ENCODE measurements at places on chromosomes 3 and 15.

GRCh38 chr3:135237371-135238143, 442.5 kb downstream of the EPHB1 start:
- no peak for DNase-seq

DNA sequence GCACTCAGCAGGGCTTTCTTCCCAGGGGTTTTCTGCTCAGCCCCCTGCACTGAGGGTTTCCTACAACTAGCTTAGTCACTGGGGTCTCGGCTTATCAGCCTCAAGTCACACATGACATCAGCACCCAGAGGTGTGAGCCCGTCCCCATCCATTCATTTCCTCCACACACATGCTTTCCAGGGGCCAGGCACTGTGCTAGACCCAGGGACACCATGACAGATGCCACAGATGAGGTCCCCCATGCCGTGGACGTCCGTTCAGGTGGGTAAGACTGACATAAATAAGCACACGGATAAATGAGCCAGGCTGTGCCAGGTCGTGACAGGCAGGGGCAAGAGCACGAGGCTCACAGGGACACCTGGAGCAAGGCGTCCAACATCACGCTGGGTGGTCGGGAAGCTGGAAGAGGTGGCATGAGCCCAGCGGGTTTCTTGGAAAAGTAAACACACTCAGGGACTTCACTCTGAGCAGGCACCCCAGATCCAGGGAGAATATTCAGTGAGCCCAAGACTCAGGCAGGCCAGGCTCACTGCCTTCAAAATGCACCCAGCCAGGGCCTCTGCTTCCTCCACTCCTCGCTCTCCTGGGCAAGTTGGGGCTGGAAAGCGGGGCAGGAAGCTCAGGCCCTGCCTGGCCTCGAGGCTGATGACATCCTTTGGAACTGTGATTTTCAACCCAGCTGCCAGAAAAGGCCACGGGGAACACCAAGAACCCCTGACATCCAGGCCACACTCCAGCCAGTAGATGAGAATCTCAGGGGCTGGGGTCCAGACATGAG, 139.3 kb downstream of the CHSY1 start:
- DNase-seq = no peak

GRCh38 chr3:45516829-45517228, 77.7 kb upstream of the LIMD1 start:
- DNase-seq = peak; percentile 88

- DNase-seq = no peak
Measured at GRCh38 chr3:140902791-140903190, 38.8 kb upstream of the SLC25A36 start.

DNA sequence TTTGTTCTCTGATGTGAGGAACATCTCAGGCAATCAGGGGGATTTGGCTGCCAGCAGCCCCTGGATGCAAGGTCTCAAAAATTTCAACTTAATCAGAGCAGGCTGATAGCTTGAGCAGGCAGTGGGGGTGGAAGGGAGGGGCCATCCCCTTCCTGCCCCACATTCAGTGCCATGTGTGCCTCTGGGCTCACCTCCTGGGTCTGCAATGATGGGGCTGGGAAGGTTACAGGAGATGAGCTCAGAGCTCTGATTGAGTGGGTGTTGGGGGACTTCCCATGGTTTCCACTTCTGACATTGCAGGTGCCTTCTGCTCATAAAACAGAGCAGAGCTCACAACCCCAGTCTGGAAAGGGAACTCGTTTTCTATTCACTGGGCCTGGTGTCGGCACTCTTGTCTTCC, 37.0 kb downstream of the PARP16 start:
- no peak for DNase-seq

DNA sequence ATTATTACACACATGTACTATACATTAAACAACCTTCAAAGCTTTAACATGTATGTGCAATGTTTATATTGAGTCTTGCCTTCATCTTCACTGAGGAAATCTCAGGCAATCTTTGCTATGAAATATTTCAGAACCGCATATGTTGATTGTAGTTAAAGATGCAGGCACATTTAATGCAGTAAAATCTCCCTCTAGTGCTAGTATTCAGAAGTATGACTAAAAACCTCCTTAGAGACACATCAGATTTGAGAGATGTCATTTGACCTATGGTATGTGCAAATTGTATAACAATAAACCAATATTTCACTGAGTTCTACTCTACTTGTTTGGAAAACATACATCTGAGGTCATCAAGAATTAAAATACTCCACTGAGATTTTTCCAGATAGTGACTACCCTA, 123.8 kb upstream of the C15orf61 start:
- no peak for DNase-seq

- no peak for DNase-seq
Measured at GRCh38 chr3:166519443-166519842, 682.2 kb upstream of the BCHE start.

DNA sequence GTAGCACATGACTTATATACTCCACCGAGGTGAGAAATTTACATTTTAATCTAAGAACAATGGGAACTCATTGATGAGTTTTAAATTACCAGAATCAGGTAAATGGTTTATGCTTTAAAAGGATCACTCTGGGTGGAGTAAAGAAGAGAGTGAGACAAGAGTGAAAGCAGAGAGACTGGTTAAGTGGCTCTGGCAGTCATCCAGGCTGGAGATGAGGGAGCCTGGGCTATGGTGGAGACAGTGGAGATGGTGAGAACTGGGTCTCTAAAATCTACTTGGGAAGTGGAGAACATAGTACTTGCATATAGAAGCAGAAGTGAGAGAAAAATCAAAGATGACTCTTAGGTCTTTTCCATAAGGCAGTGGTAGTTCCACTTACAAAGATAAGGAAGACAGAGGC, 37.1 kb upstream of the SLC25A36 start:
- DNase-seq = no peak

DNA sequence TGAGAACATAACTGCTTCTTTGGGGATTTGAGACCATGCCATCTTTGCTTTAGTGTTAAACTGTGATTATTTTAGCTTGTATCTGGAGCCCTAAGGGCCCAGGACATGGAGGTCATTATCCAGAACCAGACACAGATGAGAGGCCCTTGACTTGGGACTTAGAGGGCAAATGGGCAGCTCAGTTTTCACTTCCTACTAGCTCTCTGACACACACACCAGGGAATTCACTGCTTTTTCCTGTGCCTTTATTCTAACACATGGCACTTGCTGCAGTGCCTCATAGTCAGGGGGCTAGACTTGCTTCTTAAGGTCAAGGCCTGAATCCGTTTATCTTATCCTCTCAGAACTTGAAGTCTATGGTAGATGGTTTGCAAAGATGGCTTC, 33.3 kb downstream of the AMOTL2 start:
- DNase-seq = no peak

DNA sequence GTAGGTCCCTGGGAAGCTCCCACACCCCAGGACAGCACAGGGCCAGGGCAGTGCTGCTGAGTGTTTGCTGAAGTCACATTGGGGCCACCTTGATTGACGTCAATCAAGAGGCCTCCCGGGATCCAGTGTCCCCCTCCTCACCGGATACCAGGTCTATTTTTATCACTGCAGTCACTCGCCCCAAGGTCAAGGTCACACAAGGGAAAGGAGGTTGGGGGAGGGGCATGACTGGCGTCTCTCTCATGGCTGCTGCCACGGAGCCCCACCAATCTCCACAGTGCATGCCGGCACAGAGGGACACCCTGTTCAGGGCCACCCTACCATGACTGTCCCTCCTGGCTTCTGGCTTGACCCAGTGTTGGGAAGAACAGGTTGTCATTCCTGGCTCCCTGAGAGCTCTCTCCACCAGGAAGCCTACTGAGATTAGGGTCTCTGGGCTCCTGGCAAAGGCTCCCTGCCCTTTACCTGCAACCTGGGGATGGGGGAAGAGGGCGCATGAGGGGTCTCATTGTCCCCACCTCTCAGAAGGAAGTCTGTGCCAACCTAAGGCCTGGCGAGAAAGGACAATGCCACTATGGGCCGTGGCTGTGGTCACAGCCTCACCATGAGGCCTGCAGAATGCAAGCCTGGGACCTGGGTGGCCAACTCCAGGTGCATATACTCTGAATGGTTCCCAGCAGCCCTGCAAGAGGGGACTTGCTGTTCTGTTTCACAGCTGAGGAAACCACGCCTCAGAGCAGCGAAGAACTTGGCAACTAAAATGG, 1.5 kb downstream of the MYL3 start:
- DNase-seq = no peak

- no peak for DNase-seq
Measured at GRCh38 chr3:124576565-124577493, 153.4 kb upstream of the UMPS start.

DNA sequence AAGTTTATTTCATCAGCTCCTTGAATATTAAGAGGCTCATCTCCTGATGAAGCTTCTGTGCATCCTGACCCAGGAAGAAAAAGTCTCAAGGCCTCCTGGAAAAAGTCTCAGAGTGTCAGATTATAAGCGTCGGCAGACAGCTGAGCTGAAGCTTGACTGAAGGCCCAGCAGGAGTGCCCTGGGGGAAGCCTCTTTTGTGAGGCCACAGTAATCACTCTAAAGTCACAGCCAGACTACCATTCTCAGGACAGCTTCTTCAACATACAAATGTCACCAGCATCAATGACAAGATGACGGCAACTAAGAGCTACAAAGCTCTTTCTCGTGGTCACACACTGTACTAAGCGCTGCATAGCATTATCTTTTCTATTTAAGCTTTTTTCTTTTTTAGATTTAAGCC, 72.7 kb upstream of the LRRN1 start:
- no peak for DNase-seq

- peak; percentile 61 for DNase-seq
Measured at GRCh38 chr3:126654571-126655383, at the start of gene TXNRD3. Gene TXNRD3, minus strand, starts transcription at chr3:126655124.

DNA sequence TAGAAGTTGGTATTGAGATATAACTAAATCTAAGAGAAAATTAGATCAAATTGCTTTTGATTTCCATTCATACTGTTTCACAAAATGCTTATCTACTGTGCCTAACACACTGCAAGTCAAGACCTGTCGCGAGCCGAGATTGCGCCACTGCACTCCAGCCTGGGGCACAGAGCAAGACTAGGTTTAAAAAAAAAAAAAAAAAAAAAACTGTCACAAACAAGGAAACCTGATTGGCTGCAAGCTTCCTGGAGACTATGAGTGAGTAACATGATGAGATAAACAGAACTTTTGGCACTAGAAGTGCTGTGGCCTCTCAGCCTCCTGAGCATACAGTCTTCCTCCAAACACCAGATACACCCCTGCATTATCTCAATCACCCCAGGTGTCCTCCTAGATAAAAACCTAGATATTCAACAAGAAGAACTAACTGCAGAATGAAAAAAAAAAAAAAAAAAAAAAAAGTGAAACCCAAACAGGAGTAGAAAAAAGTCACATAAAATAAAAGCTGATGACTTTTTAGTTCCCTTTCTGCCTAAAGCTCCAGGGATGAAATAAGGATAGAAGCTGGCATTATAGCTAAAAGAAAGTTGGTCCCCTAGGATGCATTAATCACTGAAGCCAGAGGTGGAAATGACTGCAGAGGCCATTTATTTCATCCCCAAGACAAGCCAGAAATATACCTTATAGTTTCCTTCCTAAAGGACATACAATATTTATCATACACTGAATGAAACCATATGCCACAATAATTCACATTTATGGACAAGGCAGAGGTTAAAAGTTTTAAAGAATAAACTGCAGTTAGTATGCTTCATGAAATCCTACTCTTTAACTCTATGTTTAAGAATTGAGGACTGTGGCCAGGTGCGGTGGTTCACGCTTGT, 82.4 kb downstream of the P3H2 start:
- DNase-seq = peak; percentile 57

GRCh38 chr3:111768571-111769100, 90.4 kb upstream of the PHLDB2 start:
- peak; percentile 94 for DNase-seq

DNA sequence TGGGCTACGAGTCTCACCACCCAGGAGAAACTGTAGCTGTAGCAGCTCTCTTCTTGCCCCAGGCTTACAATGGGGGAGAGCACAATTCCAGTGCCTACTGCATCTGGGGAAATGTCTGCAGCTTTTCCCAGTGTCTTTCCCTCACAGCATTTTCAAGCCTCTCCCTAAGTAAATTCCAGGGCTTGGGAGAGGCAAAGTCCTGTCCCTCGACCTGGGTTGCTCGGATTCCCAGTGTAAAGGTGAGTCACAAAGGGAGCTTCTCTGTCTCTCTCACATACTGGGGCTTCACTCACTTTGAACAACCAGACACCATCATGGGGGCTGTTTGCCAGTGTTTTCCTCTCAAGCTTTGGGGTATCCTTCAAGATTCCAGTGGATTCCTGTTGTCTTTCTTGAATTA, 689.4 kb upstream of the NAALADL2 start:
- DNase-seq = no peak

DNA sequence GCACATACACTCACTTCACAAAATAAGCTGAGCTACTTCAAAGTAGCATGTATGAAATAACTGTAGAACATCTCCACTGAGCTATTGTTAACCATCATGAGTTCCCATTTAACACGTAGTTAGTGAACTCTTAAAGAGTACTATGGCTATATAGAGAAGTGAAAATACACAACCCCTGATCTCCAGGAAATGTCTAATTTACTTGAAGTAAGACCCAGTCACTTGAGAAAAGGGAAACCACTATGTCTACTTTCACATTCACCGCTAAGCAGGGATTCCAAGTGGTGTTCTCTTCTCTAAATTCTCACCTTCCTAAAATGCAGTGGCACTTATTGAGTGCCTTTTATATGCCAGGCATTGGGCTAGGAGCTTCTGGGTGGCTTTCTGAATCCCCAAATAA, 35.0 kb upstream of the COLQ start:
- no peak for DNase-seq

DNA sequence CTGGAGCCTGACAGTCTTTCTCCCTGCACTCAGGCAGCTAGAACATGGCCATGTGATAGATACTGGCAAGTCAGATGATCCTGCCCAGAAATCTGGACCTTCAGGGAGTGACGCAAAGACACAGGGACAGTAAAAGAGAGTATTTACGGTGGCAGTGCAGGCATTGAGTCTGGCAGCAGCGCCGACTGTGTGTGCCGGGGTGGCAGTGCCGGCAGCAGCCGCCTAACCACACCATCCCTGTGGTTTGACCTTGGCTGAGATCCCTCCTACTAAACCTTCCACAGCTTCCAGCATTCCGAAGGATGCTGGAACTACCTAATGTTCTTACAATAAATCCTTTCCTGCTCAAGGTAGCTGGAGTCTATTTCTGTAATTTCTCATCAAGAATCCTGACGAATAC, 4.6 kb upstream of the TSPAN3 start:
- peak; percentile 69 for DNase-seq

GRCh38 chr3:47475029-47475569, 642 bp downstream of the SCAP start:
- peak; percentile 16 for DNase-seq

GRCh38 chr3:24679429-24679828, 184.8 kb upstream of the THRB start:
- DNase-seq = no peak
